ENCODE measurements at places on chromosomes 13 and 19.

DNA sequence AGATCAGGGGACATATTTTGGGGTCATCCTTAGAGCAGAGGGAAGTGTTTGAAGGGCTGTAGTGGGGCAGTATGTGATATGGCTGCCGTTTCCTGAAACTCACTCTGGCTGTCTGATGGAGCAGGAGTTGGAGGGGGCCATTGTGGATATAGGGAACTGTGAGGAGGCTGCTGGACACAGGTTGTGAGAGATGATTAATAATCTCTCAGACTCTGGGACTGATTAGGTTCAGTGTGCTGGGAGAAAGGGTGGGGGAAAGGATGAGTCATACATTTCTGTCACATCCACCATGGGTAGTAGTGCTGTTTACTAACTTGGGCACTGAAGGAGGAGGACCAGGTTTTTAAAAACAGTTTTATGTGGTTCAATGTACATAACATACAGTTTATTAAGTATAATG is 4.8 kb downstream of the B3GLCT start:
- DNase-seq, result no peak

- DNase-seq, result no peak
Measured at GRCh38 chr19:18814063-18814462, 17.7 kb upstream of the UPF1 start.

DNA sequence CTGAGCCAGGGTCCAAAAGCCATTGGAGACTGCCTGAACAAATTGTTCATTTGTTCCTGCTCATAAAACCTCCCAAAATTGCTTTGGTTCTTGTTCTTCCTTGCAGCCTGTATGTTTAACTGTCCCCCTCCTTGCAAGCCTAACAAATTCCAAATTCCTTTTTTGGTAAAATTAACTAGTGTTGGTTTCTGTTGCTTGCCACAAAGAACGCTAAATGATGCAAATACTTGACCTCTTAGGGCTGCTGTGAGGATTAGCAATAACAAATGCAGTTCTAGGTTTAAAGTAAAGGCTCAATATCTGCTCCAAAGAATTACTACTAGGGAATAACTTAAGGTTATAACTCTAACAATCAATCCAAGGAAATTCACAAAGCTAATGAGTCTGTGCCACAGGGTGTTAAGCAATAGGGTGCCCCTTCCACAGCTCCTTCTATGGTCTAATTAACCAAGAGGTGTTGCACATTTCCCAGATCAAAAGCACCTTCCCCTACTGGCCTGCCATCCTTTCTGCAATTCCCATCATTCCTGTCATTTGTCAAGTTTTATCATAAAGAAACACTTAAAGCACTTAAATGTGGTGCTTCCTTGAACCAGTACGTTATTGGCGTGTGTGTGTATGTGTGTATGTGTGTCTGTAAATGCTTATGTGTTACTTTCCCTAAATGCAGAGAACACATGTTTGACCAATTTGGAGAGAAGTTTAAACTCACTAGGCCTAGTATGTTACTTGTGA is 110.2 kb downstream of the RAP2A start:
- DNase-seq, result no peak

GRCh38 chr19:44702551-44703176 is 3.7 kb downstream of the CEACAM16 start:
- DNase-seq, result no peak

DNA sequence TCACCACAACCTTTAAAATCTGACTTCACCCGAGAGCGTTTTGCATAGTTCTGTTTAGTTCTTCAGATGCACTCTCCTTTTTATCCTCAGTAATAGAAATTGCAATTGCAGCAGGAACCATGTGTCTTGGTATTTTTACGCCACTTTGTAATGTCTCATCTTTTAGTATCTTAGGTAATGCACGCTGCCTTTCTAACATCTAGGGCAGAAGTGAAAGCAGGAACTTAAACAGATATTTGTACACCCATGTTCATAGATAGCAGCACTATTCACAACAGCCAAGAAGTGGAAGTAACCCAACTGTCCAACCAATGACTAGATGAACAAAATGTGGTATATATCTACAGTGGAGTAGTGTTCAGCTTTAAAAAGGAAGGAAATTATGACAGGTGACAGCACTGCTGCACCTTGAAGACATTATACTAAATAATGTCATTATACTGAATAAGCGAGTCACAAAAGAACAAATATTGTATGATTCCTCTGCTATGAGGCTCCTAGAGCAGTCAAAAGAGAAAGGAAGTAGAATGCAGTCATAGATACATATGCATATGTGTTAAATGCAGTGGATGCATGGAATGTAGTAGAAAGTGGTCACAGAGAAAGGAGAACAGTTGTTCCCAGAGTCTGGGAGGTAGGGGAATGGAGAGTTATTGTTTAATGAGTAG is 105.9 kb upstream of the GJB6 start:
- no peak for DNase-seq

- no peak for DNase-seq
Measured at GRCh38 chr19:7743425-7743841, 3.9 kb downstream of the CD209 start.

GRCh38 chr13:50629497-50629896 is 214.0 kb downstream of the DLEU7 start:
- DNase-seq, result no peak

DNA sequence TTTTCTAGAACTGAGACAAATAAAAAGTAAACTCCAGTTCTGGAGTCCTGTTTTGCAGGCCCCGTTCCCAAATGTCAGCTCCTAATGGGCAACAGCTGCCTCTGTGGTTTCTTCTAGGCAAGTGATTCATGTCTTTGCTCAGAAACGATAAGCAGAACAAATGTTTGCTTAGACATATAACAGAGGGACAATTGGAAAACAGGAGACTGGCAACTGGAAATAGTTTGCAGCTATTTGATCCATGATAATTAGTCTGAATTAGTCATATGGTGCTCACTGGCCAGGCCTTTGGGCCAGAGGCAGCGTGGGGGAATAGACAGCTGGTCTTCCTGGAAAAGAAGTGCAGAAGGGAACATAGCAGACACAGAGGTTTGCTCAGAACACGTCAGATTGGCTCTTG is 29.2 kb upstream of the TSHZ3 start:
- DNase-seq, result no peak

DNA sequence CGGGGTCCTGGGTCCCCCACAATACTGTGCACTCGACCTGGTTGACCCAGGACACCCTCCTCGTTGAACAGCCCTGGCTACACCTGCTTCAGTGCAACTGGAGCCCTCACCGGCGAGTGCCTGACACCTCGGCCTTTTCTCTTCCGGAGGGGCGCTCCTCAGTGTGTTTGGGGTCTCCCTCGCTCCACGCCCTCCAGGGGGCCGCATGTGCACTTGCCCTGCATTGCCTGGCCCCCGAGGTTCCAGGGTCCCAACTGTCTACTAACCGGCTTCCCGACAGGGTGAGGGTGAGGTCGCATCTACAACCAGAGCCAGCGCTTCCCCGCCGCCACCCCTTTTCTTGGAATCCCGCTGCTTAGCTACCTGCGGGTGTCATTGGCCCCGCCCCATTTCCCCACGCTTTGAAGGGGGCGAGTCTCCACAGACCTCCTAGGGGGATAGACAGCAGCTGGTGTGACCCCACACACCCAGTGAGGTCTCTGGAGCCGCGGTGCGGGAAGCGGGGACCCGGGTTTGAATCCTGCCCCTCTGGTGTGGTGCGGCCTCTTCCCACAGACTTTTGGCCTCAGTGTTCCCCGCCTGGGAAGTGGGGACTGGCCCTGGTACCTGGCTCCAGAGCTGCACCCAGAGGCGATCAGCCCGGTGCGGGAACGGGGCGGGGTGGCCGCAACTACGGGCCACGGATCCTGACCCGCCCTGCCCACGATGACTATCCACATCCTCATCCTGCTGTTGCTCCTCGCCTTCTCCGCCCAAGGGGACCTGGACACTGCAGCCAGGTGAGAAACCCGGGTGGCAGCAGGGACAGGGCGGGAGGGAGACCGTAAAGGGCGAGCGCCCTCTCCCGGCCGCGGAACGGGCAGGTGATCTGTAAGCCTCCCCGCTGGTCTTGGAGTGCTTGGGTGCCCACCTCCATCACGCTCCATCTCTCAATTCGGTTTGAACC is at the start of gene ADM5:
TSS of gene ADM5 (plus strand) at position 462 of the 946 bp plus-strand sequence. CDS start at position 706, 244 bp downstream.
- no peak for DNase-seq

GRCh38 chr13:103203735-103204330 is 137.6 kb upstream of the SLC10A2 start:
- no peak for DNase-seq

GRCh38 chr13:45362939-45363338 is 22.0 kb upstream of the TPT1 start:
- no peak for DNase-seq

GRCh38 chr19:49503582-49503962 is 7.3 kb downstream of the RPS11 start:
- no peak for DNase-seq

GRCh38 chr19:48991873-48992580 is 1.1 kb downstream of the GYS1 start:
- DNase-seq, result no peak

- DNase-seq, result no peak
Measured at GRCh38 chr13:111286749-111287148, 33.7 kb upstream of the TEX29 start.

DNA sequence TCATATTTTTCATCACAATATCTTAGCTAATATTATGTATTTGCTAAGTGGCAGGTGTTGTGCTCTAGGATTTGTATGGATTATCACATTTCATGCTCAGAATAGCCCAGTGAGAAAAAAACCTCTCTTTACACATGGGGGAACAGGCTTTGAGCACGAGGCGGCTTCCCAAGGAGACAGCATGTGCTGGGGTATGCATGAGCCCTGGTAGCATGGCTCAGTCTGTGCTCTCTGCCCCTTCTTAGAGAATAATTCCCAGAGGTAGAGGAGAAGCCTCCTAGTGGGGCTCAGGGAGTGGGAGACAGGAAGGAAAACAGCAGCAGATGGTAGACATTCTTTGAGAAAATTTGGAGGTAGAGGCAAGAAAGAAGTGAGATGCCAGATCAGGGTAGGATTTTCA is 31.6 kb downstream of the RNASEH2B start:
- DNase-seq, result no peak

GRCh38 chr19:10631874-10632273 is 6.5 kb downstream of the SLC44A2 start:
- DNase-seq, result no peak

DNA sequence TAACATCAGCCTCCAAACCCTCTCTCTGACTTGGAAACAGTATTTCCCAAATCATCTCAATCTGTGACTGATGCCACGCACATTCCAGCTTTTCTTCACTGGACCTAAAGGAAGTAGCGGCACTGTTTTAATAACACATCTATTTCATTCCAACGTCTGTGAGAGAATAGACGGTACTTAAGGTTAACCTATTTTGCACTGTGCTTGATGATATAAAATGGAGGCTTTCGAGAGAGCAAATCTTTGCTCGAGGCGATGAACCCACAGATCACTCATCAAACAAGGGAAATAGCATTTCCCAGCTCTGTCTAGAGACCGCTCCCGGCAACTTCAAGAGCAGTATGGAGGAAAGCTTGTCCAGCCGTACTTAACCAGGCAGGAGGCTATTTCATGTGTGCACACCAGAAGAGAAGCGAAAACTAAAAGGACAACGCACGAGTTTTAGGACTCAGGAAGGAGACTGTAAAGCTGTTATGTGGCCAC is 2.9 kb downstream of the UBL3 start:
- no peak for DNase-seq

DNA sequence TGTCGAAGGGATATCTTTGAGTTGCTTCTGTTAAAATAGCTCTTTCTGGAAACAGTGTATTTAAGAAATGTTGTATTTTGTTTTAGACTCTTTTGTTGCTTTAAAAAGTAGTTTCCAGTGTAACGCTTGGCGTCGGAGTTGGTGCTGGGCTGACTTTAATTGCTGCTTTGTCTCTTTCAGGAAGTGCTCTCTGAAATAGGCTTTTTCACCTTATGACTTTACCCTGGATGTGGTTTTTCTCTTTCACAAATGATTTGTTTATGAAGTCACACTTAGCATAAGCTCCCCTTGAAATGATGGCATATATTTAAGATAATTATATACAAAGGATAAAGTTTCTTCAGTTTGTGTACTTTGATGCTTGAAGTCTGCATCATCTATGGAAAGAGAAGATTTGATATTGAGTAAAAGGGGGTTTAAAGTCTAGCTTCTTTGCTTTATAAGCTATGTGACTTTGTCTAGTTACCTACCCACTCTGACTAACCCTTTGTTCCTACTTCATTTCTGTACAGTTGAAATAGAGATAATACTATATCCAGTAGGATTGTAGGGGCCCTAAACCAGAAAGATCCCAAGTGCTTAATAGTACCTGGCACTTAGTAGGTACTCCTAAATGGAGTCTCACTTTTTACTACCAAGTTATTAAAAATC is at the start of gene GPR18:
TSS of gene GPR18 (minus strand) at position 170 of the 651 bp plus-strand sequence. CDS start 2,507 bp downstream, outside the sequence.
- DNase-seq, result no peak

DNA sequence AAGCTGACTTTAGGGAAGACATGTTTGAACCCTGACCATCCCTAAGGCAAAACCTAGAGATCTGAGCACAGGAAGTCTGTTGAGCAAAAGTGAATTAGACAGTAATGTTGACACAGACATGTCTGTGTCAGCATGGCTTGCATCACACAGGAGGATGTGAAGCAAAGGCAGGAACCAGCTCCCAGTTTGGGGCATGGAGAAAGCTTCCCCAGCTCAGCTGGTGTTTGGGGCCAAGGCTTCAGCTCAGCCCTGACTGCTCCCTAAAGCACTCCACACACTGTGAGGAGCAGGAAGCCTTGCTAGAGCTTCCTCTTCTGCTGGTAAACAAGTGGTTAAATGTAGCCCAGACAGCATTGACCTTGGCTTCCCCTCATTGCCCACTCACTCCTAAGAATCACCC is 153.8 kb upstream of the UBL3 start:
- no peak for DNase-seq

- DNase-seq, result no peak
Measured at GRCh38 chr13:111555268-111555808, 234.9 kb downstream of the TEX29 start.

GRCh38 chr19:13537454-13537853 is 31.2 kb upstream of the CACNA1A start:
- DNase-seq, result no peak

GRCh38 chr13:78603240-78603957 is at the start of gene POU4F1:
POU4F1 (minus strand) TSS chr13:78603552; CDS start chr13:78603326, 226 bp downstream.
- DNase-seq, result no peak

- peak; percentile 61 for DNase-seq
Measured at GRCh38 chr19:1133471-1133929, 29.7 kb downstream of the GPX4 start.

GRCh38 chr19:42480335-42481095 is 37.8 kb upstream of the CXCL17 start:
- DNase-seq, result no peak

DNA sequence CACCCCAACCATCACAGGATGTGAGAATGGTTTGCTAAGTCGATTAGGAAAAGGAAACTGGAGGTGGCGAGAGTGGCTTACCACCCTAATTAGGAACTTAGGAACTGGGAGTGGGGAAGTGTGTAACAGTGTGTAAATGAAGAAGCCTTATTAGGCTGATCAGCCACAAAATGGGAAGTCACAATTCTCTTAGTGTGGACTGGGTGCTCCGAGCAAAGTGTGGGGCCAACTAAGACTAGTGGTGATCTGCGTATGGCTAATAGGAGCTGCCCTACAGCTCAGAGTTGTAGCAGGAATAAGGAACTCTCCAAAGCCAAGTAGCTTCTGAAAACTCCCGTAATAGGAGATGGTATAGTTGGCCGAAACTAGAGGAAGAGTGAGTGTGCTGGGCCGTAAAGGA is 7.6 kb downstream of the SIGLEC11 start:
- DNase-seq, result no peak

Measured in stimulated activated CD4-positive, alpha-beta T cell treated with anti-CD3 and anti-CD28 coated beads, Interleukin-15, amount 100 ng/mL, for 1 hour (primary cell).